H1 (cell line): ENCODE measurements at places on chromosomes 12 and 14.

DNA sequence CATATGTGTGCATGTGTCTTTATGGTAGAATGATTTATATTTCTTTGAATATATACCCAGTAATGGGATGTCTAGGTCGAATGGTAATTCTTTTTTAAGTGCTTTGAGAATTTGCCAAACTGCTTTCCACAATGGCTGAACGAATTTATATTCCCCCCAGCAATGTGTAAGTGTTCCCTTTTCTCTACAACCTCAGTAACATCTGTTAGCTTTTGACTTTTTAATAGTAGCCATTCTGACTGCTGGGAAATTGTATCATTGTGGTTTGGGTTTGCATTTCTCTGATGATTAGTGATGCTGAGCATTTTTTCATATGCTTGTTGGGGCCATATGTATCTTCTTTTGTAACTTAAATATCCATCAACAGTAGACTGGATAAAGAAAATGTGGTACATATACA lies 9.4 kb downstream of the OR6C68 start:
- DNase-seq: no peak

GRCh38 chr12:132438726-132439125 lies 51.2 kb upstream of the FBRSL1 start:
- DNase-seq: no peak

GRCh38 chr12:14418451-14418890 lies 53.0 kb downstream of the ATF7IP start:
- no peak for DNase-seq

- DNase-seq: peak; percentile 71
Measured at GRCh38 chr12:130775953-130776856, 60.1 kb upstream of the RIMBP2 start.

GRCh38 chr14:23043754-23044153 lies 1.7 kb downstream of the PSMB11 start:
- no peak for DNase-seq

DNA sequence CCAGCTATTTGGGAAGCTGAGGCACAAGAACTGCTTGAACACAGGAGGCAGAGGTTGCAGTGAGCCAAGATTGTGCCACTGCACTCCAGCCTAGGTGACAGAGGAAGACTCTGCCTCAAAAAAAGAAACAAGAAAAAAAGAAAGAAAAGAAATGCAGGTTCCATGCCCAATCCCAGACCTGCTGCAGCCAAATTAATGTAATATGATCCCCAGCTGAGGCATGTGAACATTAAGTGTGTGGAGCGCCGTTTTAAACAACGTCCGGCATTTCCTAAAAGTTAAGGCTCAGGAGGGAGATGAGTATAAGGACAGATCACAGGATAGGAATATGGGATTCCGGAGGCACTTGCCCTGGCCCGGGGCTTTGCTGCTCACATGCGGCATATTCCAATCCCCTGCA lies 162.9 kb downstream of the KSR2 start:
- DNase-seq: no peak

DNA sequence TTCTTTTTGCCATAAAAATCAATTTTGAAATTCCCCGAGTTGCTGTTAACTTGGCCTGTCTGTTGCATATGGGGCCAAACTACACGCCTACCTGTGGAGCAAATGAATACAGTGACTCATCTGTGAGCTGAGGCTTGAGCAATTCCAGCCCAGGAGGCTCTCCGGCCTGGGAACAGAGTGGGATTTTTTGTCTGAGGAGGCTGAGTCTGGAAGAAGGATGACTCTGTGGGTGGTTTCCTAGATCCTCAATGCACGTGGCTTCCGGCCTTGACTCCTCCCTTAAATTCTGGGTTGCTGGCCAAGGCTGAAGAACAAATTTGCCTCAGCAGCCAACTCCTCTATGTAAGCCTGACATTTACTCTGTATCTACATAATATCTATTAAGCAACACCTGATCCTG lies 124.1 kb downstream of the SSPN start:
- peak; percentile 3 for DNase-seq

GRCh38 chr14:68181519-68182326 lies 362.1 kb downstream of the RAD51B start:
- DNase-seq: no peak

DNA sequence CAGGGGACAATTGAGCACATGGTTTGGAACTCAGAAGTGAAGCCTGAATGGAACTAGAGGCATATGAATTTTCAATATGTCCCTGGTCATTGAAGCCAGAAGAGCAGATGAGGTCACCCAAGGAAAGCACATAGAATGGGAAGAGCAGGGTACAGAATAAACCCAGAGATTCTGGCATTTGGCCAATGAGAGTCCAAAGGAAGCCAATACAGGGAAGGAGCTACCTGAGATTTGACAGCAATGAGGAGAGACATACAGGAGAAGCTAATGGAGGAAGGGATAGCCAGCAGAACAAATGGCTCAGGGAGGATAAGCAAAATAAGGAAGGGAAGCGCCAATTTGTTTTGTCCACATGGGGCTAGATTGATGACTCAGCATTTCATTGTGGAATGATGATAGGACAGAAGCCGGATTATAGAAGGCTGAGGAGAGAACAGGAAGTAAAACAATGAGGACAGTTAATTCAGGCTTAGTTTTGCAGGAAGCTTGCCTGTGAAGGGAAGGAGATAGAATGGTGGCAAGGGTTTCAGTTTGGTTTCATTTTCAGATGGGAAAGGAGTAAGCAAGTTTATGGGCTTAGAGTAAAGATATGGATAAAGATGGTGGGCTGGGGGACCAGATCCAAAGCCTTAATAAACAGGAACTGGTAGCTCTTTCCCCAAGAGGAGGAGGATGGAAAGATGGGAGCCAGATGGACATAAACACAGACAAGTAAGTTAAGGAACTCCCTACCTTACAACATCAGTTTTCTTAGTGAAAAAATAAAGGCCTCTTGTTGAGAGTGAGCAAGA lies 3.2 kb upstream of the SPTSSA start:
- DNase-seq: no peak

GRCh38 chr14:51561141-51561540 lies 90.6 kb upstream of the FRMD6 start:
- DNase-seq: no peak

DNA sequence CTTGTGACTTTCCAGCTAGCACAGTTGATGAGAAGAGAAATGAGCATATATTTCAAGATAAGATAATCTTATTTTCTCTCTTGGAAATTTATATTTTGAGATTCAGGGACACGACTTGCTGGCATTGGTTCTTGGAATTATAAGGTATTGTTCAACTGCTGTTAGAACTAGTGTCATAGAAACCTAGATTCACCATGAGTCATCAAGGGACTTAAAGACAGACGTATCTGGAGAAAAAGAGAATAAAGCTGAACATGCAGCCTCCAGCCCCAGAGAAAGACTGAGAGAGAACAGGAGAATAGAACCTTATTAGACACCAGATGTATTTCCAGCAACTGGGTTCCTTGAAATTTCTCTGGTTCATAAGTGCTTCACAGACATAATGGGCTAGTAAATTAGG lies 194.4 kb upstream of the PPFIA2 start:
- no peak for DNase-seq

DNA sequence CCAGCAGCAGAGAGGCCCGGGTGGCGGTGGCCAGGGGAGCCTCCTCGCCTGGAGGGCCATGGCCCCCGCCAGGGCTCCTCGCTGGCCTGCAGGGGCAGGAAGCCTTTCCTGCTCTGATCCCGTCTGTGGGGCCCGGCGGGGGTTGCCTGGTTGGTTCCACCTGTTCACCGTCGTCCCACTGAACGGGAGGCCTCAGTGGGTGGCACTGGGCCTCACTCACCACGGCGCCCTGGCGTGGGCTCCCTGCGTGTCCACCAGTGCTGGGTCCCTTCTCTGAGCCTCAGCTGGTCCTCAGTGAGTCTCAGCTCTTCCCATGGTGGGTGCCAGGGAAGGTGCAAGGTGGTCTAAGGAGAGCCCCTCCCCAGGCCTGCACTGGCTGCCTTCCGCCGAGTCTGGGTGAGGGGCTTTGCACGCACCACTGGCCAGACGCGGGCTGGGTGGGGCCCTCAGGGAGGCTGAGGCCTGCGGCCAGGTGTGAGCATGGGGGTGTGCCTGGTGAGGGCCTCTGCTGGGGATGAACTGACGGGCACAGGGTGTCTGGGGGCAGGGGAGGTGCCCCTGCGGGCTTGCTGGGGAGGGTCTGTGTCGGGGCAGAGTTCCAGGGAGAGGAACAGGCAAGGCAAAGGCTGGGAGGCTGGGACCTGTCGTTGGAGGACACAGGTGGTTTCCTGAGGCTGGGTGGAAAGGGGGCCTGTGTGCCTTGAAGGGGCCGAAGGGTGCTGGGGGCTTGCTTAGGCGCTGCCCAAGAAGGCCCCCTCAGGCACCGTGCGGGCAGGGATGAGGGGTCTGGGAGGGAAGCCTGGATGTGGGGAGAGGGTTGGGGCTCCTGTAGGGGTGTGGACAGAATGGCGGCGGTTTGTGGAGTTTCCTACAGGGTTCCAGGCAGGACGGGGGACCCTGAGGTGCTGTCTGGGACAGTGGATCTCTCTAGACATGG lies 339.8 kb downstream of the TMEM121 start:
- no peak for DNase-seq

DNA sequence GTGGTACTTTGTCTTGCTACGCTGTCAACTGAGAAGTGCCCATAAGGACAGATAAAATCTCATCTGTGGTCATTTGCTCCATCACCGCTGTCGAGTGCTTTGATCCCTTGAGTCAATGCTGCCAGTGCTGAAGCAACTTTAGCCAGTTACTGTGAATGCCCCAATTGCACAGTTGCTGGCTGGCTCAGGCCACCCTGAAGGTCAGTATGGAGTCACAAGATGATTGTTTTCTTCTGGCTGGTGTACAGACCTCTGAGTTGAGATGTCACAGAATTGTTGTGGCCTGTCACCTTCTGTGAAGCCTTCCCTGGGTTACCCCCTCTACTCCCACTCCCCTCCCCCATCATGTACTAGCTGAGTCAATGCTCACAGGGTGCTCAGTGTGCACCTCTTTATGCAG lies 92.9 kb downstream of the PELI2 start:
- DNase-seq: no peak

- DNase-seq: no peak
Measured at GRCh38 chr12:64731683-64732082, 27.5 kb downstream of the GNS start.

DNA sequence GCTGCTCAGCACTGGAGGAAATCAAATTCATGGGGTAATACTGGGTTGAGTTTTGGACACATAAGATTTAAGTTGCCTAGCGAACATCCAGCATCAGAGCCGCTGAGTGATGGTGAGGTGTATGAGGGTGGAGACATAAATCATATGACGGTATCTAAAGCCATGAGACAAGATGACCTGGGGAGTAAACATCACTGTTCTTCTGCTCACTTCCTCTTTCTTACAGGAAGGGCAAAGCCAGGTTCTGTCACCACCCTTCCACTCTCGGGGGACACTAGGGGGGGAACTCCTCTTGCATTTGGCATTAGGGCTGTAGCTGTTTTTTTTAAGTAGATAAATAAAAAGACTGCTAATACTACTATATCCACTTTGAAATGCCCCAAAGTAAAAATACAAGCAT lies 24.0 kb downstream of the PRDM4 start:
- no peak for DNase-seq

DNA sequence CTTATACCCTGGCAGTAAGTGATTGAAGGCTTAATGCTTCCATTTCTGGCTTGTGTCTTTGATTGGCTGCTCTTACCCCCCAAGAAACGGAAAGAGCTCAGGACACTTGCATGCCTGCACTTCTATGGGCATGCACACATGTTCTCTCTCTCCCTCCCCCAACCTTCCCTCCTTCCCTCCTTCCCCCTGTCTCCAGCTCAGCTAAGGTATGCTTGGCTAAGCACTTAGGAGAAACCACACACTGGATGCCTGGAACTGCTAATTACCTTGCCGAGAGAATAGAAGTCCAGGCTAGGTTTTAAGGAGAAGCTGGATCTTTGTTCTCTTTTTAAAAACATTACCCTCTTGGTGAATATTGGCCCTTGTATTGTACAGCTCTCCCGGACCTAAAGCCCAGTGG lies 1072.8 kb upstream of the TMEM132C start:
- DNase-seq: no peak

GRCh38 chr14:42854061-42854460 lies 1247.4 kb downstream of the LRFN5 start:
- DNase-seq: no peak

- no peak for DNase-seq
Measured at GRCh38 chr12:133135747-133136146, 5.3 kb downstream of the ZNF10 start.

GRCh38 chr14:65034021-65034420 lies 47.3 kb downstream of the FNTB start:
- no peak for DNase-seq

GRCh38 chr14:105805701-105806100 lies 279.3 kb downstream of the TMEM121 start:
- no peak for DNase-seq

DNA sequence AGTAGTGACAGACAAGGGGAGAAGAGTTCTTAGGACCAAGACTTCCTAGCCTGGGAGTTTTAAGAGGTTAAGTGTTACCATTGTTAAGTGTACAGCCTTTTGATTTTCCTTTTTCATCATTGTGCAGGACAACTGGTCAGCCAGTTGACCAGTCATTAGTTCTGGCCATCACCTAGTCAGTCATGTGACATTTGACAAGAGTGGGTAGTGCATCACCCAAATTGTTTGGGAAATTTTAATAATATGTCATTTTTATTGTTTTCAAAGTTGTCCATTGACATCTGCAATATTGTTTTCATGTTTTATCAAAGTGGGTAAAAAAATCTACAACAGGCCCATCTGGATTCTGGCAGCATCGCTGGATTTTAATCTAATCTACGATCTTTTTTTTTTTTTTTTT lies 15.5 kb downstream of the SINHCAF start:
- DNase-seq: no peak

DNA sequence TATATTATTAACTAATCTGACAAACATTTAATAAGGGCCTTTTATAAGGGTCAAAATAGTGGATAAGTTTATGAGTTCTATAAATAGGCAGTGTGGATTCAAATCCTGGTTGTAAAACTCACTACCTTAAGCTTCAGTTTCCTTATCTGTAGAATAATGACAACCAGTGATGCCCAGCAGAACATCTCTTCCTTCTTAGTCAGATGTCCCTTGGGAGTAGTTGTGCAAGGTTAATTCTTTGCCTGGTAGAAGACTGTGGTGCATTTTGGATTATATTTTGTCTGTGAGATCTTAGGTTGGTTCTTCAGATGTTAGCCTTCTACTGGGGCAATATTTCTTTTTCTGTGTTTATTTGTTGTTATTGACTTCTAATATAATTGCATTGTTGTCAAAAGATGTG lies 59.5 kb downstream of the ARID2 start:
- no peak for DNase-seq

- DNase-seq: no peak
Measured at GRCh38 chr14:56333359-56334292, 215.4 kb downstream of the PELI2 start.

GRCh38 chr12:59500335-59500734 lies 95.5 kb upstream of the SLC16A7 start:
- DNase-seq: no peak

GRCh38 chr14:95088665-95089064 lies 68.7 kb downstream of the DICER1 start:
- no peak for DNase-seq

- DNase-seq: peak; percentile 74
Measured at GRCh38 chr14:90556012-90556477, 159.2 kb downstream of the CALM1 start.

DNA sequence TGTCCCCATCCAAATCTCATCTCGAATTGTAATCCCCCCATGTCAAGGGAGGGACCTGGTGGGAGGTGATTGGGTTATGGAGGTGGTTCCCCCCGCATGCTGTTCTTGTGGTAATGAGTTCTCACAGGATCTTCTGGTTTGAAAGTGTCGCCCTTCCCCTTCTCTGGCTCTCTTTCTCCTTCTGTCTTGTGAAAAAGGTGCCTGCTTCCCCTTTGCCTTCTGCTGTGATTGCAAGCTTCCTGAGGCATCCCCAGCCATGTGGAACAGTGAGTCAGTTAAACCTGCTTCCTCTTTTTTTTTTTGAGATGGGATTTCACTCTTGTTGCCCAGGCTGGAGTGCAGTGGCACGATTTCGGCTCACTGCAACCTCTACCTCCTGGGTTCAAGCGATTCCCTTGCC lies 104.0 kb downstream of the CCDC91 start:
- DNase-seq: peak; percentile 45
